ENCODE measurements at places on chromosomes 2 and 18.

DNA sequence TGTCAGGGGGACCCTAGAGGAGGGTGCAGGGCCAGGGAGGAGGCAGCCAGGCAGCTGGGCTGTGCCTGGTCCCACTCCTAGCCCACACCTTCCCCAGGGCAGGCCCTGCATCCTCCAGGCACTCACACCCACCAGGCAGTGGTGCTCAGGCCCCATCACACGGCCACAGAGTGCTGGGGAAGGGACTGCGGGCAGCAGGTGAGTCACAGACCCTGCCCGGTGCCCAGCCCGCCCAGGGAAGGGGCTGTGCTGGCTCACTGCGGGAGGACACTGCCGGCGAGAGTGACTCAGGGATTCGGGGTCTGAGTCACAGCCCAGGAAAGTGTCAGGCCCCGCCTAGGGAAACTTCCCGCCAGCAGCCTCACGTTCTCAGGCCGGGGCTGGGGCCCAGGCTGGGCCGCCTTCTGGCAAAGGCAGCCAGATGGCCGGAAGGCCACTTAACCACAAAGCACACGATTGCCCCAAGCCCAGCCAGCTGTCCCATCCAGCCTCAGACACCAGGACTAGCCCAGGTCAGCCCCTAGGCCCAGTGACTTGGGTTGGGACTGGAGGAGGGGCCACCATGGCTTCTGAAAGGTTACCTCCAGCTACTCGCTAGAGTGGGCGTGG lies 42.2 kb downstream of the BIN1 start:
- peak; percentile 62 for DNase-seq

DNA sequence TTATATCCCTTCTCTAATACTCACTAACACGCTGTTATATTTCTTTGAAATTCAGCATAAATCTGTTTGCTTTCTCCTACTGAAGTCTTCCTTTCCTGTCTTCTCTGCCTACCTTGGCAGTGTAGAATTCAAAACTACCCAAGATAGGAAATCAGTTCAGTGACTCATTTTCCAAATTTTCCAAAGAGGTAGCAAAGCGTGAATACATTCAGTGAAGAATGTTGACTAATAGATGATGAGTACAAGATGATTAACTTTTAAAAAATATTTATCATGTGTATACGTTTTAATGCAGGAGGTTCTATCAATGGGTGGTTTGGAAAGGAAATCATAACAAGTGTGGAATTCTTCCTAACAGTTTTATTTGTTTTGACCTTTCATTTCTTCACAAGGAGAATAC lies 201.9 kb upstream of the SLC8A1 start:
- no peak for DNase-seq

- DNase-seq = no peak
These were observed 219.7 kb upstream of the CHST9 start for GRCh38 chr18:27404855-27405254.

DNA sequence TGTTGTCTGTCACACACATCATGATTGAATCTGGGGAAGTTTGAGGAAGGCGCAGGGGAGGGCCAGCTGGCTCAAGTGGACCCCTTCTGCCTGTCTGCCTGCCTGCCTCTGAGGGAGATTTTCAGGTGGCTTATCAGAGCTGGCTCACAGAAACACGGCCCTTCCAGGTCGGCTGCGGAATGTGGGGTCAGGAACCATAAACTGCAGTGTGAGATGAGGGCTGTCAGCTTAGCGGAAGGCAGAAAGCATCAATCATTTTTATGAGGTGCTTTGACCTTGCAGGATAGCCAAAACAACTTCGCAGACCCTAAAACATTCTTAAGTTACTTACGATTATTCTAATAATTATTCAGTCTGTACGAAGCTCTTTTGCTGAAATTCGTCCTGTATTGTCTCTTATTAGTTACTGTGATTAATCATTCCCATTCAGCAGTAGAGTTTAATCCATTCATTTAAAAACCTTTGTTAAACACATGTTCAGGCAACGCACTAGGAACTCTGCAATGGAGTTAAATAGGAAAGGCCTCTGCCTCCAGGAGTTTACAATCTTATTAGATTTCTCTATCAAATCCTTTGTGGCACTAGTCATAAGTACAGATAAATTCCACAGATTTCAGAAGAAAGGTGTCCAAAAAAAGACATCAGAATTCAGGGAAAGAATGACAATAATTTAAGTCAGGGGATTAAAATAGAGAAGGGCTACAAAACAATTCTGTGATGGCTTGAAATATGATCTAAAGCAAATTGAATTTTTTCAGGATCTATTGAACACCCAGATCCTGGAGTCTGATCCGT lies 371.6 kb downstream of the HRH4 start:
- DNase-seq = no peak

DNA sequence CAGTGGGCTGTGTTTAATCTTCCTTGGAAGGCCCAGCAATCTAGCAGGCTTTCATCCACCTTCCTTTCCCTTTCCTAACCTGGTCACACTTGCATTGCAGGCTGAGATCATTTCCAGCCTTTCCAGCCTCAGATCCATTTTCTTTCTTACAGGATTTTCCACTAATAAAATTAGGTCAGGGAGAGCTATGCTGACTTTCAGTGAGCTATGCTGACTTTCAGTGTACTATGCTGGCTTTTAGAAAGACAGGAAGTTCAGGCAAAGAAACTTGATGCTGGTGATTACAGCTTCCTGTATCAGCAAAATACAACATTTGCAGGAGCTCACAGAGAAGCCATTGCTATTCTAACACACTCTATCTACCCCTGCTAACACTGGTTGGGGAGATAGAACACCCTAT lies 735.0 kb downstream of the CCDC85A start:
- DNase-seq = no peak
